Fibroblast of pulmonary artery (primary cell): ENCODE measurements at places on chromosomes 11 and 22.

DNA sequence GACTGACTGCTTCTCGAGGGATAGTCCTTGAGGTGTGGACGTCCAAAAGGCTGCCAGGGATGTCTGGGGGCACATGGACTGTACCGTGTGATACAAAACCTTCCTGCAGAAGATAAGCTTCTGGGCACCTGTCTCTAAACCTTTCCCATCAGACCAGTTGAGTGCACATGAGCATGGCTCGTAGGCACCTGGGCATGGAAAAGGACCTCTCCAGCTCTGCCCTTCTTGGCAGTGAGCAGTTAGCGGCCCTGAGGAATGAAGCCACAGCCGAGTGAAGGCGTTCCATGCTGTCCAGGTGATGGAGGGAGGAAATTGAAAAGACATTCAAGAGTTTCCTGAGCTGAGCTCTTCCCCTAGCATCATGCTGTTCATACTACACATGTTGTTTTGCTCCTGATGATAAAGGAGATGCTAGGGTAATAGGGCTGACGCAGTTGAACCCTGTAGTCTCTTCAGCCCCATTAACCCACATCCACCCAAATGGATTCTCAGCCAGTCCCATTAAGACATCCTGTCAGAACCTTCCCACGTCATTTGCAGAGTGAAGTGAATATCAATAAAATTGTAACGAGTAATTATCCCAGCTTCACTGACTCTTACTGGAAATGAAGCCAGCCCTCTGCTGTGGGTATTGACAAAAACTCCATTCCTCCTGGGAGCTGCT lies 138.6 kb downstream of the KIRREL3 start:
- DNase-seq, result no peak

DNA sequence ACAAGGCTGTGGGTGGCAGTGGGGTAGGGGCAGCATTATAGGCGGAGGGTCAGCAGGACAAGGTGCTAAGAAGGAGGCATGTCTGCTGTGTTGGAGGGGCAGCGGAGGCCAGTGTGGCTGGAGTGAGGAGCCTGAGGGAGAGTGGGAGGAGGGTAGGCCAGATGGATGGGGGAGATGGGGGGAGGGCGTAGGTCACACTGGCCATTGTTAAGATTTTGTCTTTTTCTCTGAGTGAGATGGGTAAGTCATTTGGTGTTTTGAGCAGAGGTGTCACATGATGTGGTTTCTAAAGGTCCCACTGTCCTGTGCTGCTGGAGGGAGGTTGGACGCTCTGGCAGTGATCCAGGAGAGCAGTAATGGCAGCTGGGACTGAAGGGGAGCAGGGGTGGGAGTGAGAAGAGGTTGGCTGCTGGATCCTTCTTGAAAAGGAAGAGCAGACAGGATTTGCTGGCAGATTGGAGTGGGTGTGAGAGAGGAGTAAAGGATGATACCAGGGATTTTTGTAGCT lies 9.8 kb downstream of the PPP6R3 start:
- no peak for DNase-seq

DNA sequence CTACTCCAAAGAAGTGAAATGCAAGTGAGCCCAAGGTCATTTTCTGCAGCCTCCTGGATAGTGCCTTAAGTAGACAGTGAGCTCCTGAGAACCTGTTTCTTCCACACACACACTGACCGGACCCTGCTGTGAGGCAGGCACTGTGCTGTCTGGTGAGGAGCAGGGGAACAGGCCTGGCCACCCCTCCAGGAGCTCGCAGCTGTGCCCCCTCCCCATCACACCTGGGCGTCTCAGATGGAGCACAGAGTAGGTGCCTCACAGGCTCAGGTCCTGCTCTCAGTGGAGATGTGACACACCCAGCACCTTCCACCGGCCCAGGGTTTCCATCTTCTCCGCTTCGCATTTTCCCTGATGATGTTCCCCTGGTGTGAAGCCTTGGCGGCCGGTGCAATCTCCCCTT lies 174.9 kb downstream of the ST3GAL4 start:
- no peak for DNase-seq

DNA sequence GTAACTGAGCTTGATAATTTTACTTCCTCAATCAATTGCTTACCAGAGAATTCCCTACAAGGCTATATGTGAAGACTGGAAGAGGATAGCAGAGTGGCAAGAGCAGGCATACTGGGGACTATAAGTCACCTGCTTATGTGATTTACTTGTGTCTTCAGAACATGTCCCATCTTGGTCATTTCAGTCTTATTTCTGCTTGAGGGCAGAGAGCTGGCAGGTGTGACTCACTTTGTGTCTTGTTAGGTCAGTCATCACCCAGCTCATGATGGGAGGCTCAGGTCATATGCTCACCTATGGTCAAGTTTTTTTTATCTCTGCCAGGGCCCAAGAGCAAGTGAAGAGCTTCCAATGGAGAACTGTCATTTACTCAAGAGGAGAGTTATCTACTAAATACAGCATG lies 6.2 kb downstream of the SRSF8 start:
- no peak for DNase-seq

- DNase-seq, result no peak
Measured at GRCh38 chr11:93526346-93526633, 16.9 kb downstream of the SMCO4 start.

- DNase-seq, result peak; percentile 85
Measured at GRCh38 chr11:8838248-8838647, 72.7 kb upstream of the AKIP1 start.

DNA sequence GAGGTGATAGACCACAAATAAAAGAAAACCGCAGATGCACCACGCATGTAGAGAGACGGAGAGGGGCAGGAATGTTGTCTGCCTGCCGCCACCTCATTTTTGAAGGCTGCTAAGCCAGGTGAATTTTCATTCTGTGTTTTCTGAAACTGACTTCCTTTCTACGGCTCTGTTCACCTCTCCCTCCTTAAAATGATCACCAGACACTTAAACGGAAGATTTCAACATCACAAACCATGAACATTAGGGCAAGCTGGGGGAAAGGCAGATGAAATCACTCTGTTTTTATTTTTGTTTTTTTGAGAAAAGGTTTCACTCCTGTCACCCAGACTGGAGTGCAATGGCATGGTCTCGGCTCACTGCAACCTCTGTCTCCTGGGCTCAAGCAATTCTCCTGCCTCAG lies 232.4 kb downstream of the MIAT start:
- DNase-seq, result no peak

DNA sequence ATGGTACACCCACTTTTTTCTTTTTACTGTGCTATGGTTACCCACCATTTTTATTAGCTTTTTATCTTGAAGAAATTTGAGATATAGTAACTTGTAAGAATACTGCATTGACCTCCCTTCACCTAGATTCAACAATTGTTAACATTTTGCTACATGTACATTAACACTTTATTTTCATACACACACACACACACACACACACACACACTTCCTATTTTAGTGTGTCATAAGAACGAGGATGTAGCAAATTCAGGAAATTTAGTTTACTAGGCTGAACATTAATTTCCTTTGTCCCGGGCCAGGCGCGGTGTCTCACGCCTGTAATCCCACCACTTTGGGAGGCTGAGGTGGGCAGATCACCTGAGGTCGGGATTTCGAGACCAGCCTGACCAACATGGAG lies 1.1 kb upstream of the ATP6V1E1 start:
- no peak for DNase-seq

- DNase-seq, result peak; percentile 27
Measured at GRCh38 chr11:104870910-104871309, 27.4 kb downstream of the CASP12 start.

DNA sequence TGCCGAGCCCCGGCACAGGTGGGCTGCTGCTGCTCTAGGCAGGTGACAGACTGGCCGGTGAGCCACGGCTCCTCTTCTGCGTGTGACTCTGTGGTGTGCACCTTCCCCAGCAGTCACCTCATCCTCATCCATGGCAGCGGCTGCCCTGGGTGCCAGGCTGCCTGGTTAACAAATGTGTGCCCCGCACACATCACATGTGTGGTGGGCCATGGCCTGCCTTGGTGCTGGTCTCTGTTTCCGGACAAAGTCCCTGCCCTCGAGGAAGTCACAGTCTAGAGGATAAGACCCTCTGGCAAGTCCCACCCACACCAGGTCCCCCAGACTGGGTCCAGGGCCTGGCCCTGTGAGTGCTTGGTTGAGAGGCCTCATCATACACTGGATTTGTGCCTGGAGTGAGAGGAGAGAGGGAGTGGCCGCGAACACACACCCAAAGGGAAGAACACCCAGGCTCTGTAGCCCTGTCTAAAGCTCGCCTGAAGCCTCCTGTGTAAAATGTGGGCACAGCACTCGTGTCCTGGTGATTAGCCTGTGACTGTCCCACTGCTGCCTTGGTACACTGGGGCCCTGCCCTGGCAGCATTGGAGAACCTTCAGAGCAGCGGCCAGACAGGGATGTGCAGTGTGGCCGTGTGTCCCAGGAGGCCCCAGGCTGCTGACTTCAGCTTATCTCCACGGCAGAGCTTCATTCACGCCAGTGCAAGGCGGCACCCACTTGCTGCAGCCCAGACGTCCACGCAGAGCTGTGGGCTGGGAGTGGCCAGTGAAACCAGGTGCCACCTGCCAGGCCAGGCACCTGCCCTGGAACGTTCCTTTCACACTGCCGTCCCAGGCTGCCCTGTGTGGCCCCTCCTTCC lies 269.9 kb downstream of the TBC1D22A start:
- DNase-seq, result no peak

- DNase-seq, result no peak
Measured at GRCh38 chr11:107018219-107018901, at the start of gene GUCY1A2. Gene GUCY1A2, minus strand, starts transcription at chr11:107018476. Its CDS starts 421 bp downstream, at chr11:107018055.

GRCh38 chr11:3201677-3202181 lies 16.9 kb downstream of the MRGPRG start:
- DNase-seq, result no peak

DNA sequence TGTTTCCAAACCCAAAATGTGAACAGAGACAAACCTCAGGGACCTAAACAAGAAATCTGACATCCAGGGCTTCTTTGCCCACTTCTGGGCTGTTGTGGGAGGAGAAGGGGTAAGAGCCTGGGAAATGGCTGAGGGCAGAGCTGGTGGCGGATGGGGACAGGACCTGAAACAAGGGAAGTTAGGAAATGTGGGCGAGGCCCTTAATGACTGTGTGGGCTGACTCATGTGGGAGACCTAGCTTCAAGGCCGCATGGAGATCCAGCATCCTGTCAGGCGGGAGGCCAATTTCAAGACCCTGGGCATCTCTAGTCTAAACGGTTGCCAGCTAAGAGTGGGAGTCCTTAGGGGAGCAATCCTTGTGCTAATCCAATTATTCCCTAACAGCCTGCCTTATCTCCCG lies 2.1 kb upstream of the OAF start:
- DNase-seq, result peak; percentile 77

DNA sequence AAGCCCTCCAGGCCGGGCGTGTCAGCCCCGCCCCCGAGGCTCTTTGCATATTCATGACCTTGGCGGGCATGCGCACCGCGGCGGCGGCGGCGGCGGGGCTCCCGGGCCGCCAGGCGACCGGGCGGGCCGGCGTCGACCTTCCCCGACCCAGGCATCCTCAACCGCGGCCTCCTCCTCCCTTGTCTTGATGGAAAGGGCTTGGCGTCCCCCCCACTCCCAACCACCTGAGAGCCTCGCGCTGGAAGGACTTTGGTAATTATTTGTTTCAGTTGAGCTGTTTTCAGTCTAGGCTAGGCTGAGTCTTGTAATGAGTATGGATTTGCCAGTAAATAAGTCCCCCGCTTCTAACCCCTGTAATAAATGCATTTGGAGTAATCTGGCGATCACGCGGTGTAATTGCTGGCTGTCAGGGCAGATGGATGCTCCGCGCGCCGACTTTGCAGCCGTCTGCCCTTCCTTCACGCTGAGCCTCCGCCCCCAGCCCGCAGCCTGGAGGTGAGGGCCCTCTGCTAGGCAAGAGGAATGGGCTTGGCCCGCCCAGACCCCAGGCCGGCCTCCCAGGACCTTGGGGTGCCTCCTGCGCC lies 25.2 kb downstream of the FLRT1 start:
- DNase-seq, result peak; percentile 14

DNA sequence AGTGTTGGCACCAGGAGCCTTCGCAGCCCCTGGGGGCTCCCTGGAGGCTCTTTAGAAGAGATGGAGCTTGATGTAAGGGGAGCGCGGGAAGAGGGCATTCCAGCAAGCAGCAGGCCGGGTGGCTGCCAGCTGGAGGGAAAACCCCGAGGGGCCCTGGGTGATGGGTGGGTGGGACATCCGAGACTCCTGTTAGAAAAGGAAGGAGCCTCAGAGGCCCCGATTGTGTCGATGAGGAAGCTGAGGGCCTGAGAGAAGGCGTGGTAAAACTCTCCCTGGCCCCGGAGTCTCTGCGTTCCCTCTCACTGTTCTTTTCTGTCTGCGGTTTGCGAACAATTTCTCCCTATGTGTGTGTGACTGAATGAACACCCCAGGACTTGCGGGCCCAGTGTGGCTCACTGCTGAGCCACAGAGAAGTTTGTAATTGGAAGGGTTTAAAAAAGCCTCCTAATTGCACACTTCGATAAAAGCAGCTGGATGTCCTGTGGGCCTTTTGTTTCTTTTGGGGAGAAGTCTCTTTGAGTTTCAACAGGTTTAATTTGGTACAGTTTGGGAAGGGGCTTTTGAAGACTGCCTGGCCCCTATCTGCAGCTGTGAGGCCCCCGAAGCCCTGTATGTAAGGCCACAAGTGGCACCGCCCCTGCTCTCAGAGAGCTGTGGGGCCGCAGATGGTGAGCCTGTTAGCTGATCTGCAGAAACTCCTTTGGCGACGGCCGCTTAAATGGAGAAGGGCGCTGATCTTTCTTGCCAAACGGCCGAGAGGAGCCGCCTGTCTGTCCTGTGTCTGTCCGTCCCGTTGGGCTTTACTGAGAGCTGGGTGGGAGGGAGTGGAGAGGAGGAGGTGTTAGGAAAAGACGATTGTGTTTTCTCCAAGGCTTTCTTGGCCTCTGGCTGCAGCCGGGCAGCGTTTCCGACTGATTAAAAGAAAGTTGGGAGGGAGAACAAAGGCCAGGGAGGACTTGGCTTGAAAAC lies 2.0 kb downstream of the FBLN1 start:
- peak; percentile 55 for DNase-seq

DNA sequence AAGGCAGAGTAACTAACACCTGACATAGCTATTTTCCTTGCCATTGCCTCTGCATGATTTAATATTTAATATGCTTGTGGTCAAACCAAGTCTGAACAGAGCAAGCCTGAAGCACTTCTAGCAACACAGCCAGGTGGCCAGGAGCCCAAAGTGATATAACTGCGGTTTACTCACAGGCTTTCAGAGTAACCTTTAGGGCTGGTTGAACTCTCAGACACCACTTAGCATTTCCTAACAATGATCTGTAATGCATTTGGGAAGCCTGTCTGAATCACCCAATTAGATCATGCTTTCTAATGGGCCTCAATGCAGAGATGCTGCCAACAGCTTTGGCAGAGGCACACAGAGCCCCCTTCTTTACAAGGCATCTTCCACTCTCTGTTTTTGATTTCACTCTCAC lies 96.1 kb downstream of the FDX1 start:
- peak; percentile 29 for DNase-seq

- DNase-seq, result no peak
Measured at GRCh38 chr22:41831828-41832552, 915 bp upstream of the SREBF2 start.

GRCh38 chr11:10601837-10602236 lies 33.4 kb upstream of the LYVE1 start:
- no peak for DNase-seq

DNA sequence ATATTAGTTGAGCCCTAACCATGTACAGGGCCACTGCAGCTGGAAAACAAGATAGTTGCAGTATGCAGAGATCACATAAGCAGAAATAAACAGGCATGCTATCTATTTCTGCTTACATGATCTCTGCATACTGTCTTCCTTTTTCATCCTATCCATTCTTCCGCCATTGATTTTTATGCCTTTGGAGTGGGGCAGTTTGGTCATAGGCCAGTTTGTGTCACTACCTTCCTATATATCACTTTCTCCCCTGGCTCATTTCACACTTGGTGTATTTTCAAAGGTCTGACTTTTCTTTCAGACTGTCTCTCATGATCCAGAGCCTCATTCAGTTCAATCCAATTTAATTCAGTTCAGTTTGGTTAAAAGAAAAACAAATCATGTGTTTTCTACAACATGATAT lies 829.6 kb downstream of the KCNA4 start:
- no peak for DNase-seq
